Liver (tissue), 10 donors: ENCODE measurements at places on chromosomes 2 and 18. TPM values are rescaled to one million over a fixed set of nuclear protein-coding genes. Genes with fewer than 3 reads are reported as not detected.
A peak's percentile ranks its signal among the peaks of the same experiment; 100 is the strongest.

Gene TRIP12
- total RNA-seq = 128 TPM

DNA sequence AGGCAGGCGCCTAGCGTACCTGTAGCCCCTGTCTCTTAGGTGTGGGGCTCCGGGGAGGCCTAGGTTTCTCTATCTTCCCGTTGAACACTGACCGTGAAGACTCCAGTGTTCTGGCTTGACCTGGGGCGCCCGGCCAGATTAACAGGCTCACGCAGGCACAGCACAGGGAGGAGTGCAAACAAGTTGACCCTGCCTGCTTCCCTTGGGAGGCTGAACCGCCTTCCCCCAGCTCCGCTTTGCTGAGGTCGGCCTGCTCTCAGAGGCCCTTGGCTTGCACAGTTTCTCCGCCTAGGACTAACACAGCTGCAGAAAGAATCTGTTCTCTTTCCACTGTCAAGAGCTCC lies 567 bp downstream of the PCYOX1 start:
- DNase-seq = no peak

GRCh38 chr2:53347269-53347668 lies 420.3 kb upstream of the CHAC2 start:
- DNase-seq = no peak

Gene PLEKHB2
- total RNA-seq = 26.6 TPM

- DNase-seq = no peak
Measured at GRCh38 chr2:15359716-15360531, 201.2 kb downstream of the NBAS start.

DNA sequence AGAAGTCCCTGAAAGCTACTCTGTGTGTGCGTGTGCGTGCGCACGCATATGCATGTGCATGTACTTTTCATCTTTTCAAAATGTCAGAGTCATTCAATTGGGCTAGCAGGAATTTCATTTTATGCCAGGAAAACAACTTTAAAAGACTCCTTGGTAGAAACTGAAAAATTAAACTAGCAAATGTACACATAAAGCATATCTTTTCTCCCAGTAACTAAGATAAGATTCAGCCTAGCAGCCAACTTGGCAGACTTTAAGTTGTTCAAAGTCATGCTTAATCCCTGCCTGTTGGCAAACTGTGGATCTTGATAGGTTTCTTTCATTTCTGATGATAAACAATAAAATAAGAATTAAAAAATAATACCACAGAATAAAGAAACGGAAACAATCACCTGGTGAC lies 1129.1 kb downstream of the LRP1B start:
- DNase-seq = no peak

DNA sequence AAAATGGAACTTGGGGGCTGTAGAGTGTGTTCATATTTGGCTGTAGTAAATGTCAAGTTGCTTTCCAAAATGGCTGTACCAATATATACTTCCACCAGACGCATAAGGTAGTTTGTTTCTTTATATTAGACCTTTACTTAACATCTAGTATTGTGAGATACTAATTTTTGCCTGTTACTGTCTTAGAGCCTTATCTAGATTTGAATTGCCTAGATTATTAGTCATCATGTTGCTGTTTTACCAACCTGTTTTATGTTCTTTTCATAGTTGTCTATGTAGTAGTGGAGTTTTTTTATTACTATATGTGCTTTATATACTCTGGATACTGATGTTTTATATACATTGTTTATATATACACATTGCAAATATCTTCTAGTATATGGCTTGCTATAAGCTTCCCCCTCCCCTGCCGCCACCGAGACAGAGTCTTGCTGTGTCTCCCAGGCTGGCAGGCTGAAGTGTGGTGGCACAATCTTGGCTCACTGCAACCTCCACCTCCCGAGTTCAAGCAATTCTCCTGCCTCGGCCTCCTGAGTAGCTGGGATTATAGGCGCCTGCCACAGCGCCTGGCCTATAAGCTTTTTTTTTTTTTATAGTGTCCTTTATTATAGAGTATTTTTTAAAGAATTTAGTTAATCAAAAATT lies 18.9 kb downstream of the SLC39A10 start:
- DNase-seq = no peak

DNA sequence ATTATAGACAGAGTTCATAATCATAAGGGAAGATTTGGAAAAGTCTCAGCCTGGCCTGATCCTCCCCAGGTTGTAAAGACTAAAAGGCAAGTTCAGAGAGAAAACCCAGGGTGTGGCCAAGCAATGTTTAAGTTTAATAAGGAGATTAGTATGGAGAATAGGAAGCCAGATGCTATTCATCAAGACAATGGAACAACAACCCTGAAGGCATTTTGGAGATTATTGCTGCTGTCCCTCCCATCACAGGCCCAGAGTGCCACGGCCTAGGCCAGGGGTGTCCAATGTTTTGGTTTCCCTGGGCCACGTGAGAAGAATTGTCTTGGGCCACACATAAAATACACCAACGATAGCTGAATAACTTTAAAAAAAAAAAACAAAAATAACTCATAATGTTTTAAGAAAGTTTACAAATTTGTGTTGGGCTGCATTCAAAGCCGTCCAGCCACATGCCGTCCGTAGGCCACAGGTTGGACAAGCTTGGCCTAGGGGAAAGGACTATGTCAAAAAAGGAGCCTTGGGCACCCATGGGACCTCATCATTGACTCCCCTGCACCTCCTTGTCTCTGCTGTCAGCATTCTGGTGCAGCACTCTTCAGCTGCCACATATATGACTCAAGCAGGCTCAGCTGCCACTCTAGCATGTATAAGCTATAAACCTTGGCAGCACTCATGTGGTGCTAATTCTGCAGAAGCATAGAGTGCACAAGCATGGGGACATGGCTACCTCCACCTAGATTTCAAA lies 20.8 kb downstream of the DPP4 start:
- DNase-seq = no peak

Gene SERPINB3
- total RNA-seq = 0.05 TPM

Gene BCL11A
- 0.50 TPM for total RNA-seq

GRCh38 chr2:156657809-156658208 lies 221.6 kb downstream of the GPD2 start:
- no peak for DNase-seq

Gene ZNF804A
- 0.17 TPM for total RNA-seq

- peak; percentile 43 for DNase-seq
Measured at GRCh38 chr2:201860636-201861066, 54.3 kb downstream of the CDK15 start.

GRCh38 chr2:161170958-161171932 lies 11.0 kb downstream of the TANK start:
- DNase-seq = no peak

DNA sequence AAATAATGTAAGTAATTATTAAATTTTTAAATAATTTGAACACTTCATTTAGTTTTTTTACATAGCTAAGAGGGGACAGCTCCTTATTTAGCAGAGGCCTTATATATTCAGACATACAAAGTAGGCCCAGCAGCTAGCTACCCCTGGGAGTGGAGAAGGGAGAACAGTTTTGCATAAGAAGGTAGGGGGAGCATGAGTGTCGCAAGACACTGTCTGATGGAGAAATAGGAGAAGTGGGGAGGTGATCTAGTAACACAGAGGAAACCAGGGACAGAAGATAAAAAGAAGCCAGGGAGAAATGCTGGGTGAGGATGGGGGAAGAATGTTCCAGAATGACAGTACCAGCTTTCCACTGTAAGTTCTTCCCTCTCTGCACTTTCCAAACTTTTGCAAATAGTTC lies 16.0 kb upstream of the RGPD4 start:
- DNase-seq = no peak

Gene CHRNA1
- total RNA-seq = not detected

Gene UBXN4
- total RNA-seq = 83.9 TPM

- no peak for DNase-seq
Measured at GRCh38 chr2:137659616-137660015, 304.7 kb upstream of the HNMT start.

GRCh38 chr2:197157879-197158537 lies 152.6 kb downstream of the ANKRD44 start:
- DNase-seq = no peak

DNA sequence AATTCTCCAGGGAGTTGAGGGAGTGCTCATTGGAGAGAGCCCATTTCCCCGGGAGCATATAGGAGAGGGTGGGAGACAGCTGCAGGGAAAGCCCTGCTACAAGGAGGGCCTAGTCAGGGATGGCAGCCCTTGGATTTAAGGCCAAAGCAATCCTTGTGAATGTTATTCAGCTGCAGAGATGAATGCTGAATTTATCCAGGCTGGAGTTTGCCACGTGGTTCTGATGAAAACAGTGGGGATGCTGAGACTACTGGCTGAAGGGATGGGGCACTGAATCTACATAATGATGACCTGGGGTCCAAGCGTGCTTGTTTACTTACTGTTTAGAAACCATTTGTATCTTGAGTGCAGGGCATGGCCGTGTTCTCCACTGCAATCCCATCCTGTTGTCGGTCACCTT lies 35.6 kb upstream of the RNF149 start:
- DNase-seq = no peak
